ENCODE measurements at places on chromosomes 7 and 10.

- no peak for DNase-seq
Measured at GRCh38 chr7:152336754-152337368, 98.9 kb downstream of the KMT2C start.

GRCh38 chr10:75083972-75084833, 27.3 kb upstream of the SAMD8 start:
- no peak for DNase-seq

DNA sequence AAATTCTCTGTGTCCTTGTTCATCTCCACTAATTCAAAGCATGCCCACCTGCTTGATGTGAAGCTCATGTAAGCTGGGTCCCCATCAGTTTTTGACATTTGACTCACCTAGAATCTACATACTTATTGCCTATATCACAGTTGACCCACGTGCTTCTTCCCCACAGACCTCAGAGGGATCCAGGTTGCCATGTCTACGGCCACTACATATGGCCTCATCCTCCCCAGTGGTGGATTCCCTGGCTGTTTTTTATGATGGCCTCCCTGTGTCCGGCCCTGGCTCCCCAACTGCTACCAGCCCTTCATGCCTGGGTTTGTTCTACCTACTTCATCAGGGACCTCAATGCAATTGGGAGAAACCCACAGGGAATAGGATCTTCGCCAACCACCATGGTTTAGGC, 187.4 kb upstream of the GDF10 start:
- no peak for DNase-seq

DNA sequence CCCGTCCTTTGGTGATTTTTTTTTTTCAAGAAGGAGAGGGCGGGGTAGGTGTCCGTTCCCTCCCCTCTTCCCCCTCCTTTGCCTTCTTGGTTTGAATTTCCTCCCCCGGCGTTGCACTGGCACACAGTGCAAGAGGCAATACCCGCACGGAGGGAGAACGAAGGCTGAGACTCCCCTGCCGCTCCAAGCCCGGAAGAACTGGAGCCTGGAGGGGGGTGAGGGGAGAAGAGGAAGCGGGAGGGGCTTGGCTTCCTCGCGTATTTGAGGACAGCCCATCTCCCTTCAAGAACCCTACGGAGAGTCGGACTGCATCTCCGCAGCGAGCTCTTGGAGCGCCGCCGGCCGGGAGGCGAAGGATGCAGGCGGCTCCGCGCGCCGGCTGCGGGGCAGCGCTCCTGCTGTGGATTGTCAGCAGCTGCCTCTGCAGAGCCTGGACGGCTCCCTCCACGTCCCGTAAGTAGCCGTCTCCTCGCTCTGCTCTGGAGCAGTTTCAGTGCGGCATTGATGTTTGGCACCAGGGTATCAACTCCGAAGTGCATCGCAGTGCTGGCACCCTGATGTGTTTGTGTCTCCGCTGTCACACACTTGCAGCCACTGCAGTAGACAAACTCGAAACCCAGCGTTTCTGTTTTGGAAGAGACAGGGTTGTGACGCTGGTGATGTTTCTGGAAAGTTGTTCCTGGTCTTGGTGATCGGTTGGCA, at the start of gene CNTNAP2:
CNTNAP2 (plus strand) TSS at position 281 of the 702 bp plus-strand sequence; CDS start at position 357, 76 bp downstream.
- DNase-seq = no peak

DNA sequence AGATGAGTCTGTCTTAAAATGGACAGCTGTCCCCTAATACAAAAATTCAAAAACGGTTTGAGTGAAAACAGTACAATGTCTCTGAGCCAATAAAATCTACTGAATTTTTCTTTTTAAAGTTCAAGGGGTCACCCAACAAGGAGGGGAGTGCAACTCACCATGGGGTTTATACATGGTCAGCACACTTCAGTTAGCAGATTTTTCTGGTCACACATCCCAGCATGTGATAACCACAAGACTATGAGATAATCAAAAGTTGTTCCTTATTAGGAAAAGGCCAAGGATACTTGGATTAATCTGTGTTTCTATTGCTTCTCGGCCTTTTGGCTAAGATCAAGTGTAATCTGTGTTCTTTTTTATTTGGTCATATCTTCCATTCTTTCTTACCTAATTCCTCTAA, 31.6 kb downstream of the ABCB5 start:
- no peak for DNase-seq

GRCh38 chr7:132575419-132575981, 770 bp downstream of the PLXNA4 start:
- no peak for DNase-seq

DNA sequence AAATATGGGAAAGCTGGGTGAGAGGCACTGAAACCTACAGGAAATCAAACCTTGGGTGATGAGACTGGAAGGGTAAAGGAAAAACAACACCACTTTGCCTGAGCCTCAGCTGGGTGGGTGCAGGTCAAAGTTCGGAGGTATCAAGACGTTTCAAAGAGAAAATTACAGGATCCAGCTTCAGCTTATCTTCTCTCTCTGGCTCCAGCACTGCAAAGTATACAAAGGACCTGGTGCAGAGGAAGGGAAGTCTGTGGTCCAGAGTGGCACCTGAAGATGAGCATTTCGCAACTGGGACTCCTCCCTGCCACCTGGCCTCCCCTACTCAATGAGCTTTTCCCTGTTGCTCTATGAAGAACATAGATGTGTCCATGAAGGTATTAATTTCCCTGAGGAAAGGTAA, 6.4 kb upstream of the FXYD4 start:
- DNase-seq = no peak

- no peak for DNase-seq
Measured at GRCh38 chr7:64908358-64908757, 5.3 kb downstream of the ZNF273 start.

GRCh38 chr10:7338469-7338868, 72.4 kb downstream of the SFMBT2 start:
- no peak for DNase-seq

DNA sequence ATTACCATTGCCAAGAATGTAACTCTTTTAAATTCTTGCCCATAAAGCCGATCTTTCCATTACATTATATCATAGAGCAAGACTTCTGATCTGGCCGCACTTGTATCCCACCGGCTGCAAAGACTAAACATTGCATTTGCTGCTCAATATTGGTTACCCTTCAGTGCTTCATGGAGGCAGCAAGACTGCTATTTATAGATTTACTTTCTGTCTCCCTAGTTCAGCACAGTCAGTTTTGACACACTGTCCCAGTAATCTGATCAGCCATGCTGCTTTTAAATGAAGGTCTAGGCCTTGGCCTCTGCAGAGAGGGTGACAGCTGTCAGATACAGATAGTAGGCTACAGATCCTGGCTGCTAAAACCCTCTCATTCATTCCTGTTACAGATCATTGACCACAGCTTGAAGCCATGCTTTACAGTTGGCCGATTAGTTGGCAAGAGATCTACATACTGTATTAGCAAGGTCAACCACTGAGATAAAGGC, 562.6 kb upstream of the GALNT17 start:
- peak; percentile 48 for DNase-seq

DNA sequence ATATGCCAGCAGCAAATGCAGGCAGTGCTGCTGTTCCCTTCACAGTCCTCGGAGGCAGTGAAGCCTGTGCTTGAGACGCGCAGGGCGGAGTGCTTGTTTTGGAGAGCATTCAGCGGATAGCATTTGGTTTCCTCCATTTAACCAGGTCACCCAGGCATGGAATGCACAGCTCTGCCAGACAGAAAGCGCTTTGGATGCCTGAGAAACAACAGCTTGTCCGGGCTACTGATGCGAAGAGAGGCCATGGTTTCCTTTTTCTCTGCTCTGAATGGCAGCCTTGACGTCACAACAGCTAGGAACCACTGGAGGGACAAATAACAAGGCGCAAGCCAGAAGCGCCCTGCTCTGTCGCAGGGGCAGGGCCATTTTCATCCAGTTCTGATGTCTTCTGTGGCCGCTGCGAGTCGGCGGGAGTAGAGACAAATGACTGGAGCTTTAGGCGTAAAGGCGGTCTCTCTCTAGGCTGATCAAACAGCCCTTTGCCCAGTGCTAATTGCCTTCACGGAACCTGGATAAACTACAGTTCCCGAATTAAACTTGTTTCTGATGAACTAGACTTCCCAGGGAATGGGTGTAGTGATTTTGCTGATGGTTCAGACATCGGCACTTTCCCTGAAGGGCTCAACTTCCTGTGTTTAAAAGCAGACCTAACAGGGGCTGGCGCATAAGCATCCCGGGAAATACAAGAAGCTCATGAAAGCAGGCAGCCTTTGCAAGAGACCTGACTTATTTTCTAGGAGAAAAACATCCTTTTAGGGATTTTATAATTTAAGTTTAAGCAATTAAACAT, 187.6 kb upstream of the KLF14 start:
- peak; percentile 83 for DNase-seq

DNA sequence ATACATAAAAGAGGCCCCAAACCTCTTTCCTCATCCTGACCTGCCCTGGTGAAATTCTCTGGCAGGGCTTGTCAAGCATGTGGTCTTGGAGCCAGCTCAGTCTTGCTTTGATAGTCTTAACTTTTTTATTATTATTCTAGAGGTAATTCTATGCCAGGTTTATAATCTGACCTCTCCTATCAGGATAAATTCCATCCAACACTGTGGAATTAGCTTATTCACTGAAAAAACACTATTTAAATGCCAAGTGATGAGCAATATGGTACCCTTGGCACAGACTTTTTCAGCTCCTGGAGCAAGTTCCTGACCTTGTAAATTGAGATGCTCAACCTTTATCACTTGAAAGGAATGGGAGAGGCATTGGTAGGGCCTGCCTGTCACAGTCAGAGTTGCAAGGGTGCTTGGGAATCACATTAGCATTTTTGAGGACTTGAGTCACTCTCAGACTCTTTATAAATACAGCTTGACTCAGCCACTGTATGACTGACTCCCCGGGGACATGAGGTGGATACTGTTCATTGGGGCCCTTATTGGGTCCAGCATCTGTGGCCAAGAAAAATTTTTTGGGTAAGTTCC, at the start of gene CPA4:
CPA4 (plus strand) TSS at position 480 of the 576 bp plus-strand sequence; CDS start at position 500, 20 bp downstream.
- no peak for DNase-seq

- DNase-seq = peak; percentile 41
Measured at GRCh38 chr7:129773871-129774270, 162.4 kb downstream of the NRF1 start.

DNA sequence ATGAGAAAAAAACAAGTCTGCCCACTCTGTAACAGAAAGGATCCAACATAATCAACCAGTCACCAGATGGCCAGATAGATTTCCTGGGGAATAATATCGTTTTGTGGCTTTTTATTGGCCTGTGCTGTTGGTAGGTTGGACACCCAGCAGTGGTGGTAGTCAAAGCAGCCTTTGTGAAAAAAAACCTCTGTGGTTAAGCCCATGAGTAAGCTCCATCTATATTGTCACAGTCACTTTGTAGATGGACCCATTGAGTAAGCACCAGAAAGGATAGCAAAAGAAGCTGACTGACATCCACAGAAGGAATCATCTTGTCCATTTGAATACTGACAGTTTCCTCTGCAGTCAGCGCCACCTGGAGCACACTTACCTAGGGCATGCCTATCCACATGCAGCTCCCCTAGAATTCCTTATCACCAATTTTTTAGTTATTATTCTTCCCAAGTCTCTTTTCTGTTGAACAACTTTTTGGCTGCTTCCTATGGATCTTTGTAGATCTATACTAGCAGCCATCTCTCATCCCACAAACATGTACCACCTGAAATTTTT, 96.9 kb downstream of the IQUB start:
- DNase-seq = no peak

GRCh38 chr7:44309271-44310091, 15.9 kb downstream of the CAMK2B start:
- DNase-seq = no peak

DNA sequence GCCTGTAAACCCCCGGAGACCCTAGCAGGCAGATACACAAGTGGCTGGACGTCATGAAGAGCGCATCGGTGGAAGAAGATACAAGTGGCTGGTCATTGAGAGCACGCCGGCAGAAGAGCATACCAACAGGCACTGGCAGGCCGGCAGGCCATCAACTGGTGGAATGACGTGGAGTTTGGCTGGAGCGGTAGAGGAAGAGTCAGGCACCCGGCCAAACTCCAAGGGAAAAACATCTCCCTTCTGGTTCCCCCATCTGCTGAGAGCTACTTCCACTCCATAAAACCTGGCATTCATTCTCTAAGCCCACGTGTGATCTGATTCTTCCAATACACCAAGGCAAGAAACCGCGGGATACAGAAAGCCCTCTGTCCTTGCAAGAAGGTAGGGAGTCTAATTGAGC, 113.4 kb upstream of the NPSR1 start:
- DNase-seq = no peak

- no peak for DNase-seq
Measured at GRCh38 chr7:105806592-105807447, 69.6 kb downstream of the ATXN7L1 start.

DNA sequence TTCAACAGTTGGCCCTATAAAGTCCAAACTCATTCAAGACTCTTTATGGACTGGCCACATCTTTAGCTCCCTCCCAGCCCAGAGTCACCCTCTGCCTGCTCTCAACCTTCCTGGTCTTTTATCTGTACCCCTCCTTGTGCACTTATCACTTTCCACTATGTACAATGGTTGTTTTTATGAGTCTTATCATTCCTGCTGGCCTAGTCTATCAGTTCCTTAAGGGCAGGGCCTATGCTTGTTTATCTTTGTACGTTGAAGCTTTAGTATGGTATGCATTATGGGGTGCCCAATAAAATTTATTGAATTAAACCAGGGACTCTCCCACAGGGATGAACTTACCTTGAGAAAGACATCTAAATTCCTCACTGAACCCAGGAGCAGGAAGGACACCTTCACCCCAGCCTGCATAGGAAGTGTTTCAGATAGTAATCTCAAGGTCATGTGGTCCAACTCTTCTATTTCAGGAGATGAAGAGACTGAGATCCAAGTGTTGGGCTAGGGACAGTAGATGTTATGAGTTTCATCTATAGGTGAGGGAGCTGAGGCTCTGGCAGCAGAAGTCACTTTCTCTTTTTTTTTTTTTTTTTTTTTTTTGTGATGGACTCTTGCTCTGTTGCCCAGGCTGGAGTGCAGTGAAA, 13.3 kb upstream of the PDCD4 start:
- DNase-seq = no peak

DNA sequence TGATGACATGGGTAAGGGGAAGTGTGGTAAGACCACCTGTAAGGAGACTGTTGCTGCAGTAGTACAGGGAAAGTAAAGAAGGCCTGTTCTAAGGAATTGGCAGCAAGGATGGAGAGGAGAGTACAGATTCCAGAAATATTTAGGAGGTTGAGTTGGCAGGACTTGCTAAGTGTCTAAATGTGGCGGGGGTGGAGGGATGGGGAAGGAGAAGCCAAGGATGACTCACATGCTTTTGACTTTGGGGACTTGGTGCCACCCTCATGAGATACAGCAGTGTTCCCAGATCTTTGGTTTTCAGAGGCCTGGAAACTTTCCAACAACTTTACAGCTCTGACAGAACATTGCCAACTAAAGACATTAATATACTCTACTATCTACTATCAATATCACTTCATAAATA, 45.4 kb downstream of the CDK6 start:
- no peak for DNase-seq

DNA sequence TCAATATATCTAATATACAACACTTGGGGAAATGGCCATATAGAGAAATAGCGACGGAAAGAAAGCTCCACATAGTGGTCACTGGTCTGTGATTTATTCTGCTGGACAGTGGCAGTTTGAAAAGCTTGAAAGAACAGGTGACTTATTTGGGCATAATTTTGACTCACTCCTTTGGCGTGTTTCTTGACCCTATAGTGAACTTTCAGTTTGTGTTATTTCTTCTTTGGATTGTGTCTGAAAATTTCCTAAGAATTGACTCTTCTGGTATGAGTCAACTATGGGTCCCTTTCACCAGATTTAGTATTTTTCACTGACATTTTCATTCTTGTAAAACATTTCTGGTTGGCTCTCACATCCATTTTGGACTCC, 25.8 kb upstream of the IMMP2L start:
- no peak for DNase-seq

- no peak for DNase-seq
Measured at GRCh38 chr10:121079226-121079625, 228.1 kb downstream of the WDR11 start.

- no peak for DNase-seq
Measured at GRCh38 chr7:5139998-5140397, 50.0 kb upstream of the WIPI2 start.
